ENCODE measurements at places on chromosomes 5 and 9. TPM values are rescaled to one million over a fixed set of nuclear protein-coding genes. Genes with fewer than 3 reads are reported as not detected.

- H3K36me3 ChIP-seq, result no peaks in the 10 kb centered on the region
- DNase-seq, result no peak
- peak overlapping the region; percentile 89 for H3K27ac ChIP-seq
- peak overlapping the region; percentile 59 for H3K4me3 ChIP-seq
- no peaks in the 10 kb centered on the region for H3K27me3 ChIP-seq
- H3K4me1 ChIP-seq, result peaks cover 56% of the 10 kb centered on the region
Measured at GRCh38 chr9:126471084-126471624, 142.6 kb upstream of the LMX1B start.

The SHLD3 gene
- 4.4 TPM for total RNA-seq

The TMEM215 gene
- not detected for total RNA-seq

- H3K27me3 ChIP-seq, result no peaks in the 10 kb centered on the region
- H3K4me1 ChIP-seq, result peaks cover 38% of the 10 kb centered on the region
- H3K36me3 ChIP-seq, result no peaks in the 10 kb centered on the region
- H3K27ac ChIP-seq, result peak overlapping the region; percentile 86
- no peak for DNase-seq
Measured at GRCh38 chr5:53430618-53431252, 49.7 kb upstream of the FST start.

DNA sequence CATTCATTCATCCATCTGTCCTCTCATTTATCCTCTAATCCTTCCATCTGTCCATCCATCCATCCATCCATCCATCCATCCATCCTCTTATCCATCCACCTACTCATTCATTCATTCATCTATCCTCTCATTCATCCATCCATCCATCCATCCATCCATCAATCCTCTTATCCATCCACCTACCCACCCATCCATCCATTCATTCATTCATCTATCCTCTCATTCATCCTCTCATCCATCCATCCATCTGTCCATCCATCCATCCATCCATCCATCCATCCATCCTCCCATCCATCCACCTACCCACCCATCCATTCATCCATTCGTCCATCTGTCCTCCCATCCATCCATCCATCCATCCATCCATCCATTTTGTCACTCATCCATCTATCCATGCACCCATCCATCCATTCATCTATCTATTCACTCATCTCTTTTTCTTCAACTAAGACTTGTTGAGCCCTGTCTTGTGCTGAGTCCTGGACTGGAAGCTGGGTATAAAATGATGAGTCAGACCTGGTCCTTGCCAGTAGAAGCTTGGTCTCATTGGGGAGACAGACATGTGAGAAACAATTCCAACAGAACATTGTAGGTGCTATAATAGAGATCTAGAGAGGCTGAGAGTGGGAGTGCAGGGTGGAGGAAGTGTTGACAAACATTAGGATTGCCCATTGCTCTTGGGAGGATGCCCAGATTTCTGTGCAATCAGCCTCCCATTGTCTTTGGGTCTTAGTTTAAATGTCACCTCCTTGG lies 55.0 kb upstream of the IER5L start:
- H3K4me3 ChIP-seq, result no peak overlapping the region
- H3K4me1 ChIP-seq, result peaks cover 26% of the 10 kb centered on the region
- H3K27ac ChIP-seq, result no peak overlapping the region
- no peaks in the 10 kb centered on the region for H3K36me3 ChIP-seq
- DNase-seq, result peak; percentile 86

The KIF3A gene
- total RNA-seq, result 12.7 TPM

DNA sequence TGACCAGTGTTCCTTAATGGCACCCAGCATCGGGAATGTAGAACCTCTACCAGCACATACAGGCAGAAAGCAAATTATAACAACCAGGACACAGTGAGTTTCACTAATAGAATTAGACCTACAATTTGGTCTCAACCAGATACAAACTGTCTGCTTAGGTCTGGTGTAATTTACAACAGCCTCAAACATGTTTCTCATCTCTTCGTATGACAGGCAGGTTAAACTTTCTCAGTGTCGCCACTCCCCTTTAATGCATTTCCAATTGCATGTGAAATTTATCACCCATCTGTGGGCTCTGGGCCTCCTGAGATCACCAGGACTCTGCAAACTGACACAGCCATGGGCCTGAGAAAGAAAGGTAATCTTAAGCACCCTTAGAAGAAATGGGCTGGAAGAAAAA lies 218.7 kb downstream of the DCP2 start:
- H3K4me1 ChIP-seq, result peaks cover 3% of the 10 kb centered on the region
- no peak overlapping the region for H3K4me3 ChIP-seq
- peaks cover 4% of the 10 kb centered on the region for H3K36me3 ChIP-seq
- no peak for DNase-seq
- no peaks in the 10 kb centered on the region for H3K27me3 ChIP-seq

The CTXN3 gene
- not detected for total RNA-seq

GRCh38 chr9:109442716-109443115 lies 55.4 kb downstream of the PTPN3 start:
- H3K27ac ChIP-seq, result no peak overlapping the region
- DNase-seq, result no peak
- peaks cover 8% of the 10 kb centered on the region for H3K4me1 ChIP-seq
- no peaks in the 10 kb centered on the region for H3K36me3 ChIP-seq

DNA sequence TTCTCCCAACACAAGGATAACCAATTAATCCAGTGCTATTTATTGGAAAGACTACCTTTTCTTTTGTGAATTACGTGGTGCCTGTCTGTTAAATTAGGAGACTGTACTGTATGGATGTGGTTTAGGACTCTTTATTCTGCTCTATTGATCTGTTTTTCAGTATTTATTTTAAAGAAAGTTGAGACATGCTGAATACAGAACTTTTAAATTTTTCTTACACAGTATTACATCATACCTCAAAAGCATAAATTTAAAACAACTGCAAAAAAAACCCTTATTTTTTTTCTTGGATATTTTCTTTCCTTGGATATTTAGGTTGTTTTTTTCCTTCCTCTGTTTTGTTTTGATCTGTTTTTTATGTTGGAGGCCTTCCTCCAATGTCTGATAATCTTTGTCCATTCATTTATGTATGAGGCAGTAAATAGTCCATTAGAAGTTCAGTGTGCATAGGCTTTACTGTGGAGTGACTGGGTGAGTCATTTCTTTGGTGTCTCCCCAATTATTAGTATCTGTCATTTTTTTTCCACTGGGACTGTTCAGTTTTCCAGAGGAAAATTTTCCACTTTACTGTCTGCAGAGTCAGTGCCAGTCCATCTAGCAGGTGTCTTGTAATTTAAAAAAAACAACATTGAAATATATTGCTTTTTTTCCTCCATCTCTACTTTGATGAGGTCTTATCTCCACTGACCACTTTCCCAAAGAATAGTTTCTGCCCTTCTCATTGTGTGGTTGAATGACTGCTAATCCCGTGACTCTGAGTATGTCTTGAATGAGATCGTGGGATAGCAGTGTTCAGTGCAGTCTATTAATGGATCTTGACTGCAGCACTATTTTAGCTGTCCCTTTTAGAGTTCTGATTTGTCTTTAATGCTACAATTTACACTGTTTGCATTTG lies 15.2 kb downstream of the CYSTM1 start:
- peak; percentile 91 for DNase-seq
- peaks cover 12% of the 10 kb centered on the region for H3K4me1 ChIP-seq
- no peak overlapping the region for H3K4me3 ChIP-seq
- no peaks in the 10 kb centered on the region for H3K27me3 ChIP-seq

GRCh38 chr9:132800038-132800648 lies 77.9 kb downstream of the AK8 start:
- peak; percentile 94 for DNase-seq
- no peaks in the 10 kb centered on the region for H3K4me1 ChIP-seq
- no peak overlapping the region for H3K4me3 ChIP-seq
- H3K27me3 ChIP-seq, result peaks cover 13% of the 10 kb centered on the region

DNA sequence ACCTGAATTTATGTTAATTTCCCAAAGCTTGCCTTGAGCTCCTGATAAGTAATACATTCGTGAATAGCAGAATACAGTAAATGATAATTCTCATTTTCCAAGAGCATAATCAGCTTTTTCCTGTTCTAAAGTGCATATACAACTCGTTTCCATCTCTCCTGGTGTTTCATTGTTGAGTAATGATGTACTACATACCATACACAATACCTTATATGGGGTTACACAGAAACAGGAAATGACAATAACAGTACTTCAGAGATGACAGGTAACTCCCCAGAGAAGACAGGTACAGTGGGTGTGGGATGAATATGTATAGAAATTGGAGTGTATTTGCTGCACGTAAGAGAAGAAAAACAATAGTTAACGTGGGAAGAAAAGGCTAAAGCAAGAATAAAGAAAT lies 287.1 kb downstream of the TENT4A start:
- no peak overlapping the region for H3K27ac ChIP-seq
- H3K4me1 ChIP-seq, result no peaks in the 10 kb centered on the region
- no peak for DNase-seq
- H3K27me3 ChIP-seq, result no peaks in the 10 kb centered on the region
- no peaks in the 10 kb centered on the region for H3K36me3 ChIP-seq

- H3K27ac ChIP-seq, result no peak overlapping the region
- no peaks in the 10 kb centered on the region for H3K27me3 ChIP-seq
- peaks cover 33% of the 10 kb centered on the region for H3K4me1 ChIP-seq
Measured at GRCh38 chr5:83099001-83099400, 21.7 kb downstream of the XRCC4 start.

GRCh38 chr9:105637787-105638395 lies 24.4 kb upstream of the TAL2 start:
- no peaks in the 10 kb centered on the region for H3K4me1 ChIP-seq
- no peak overlapping the region for H3K4me3 ChIP-seq
- H3K36me3 ChIP-seq, result no peaks in the 10 kb centered on the region
- no peak overlapping the region for H3K27ac ChIP-seq
- DNase-seq, result no peak

The TXNDC8 gene
- total RNA-seq, result not detected

All from osteoblast (primary cell).